ENCODE measurements at places on chromosomes 2 and 18. TPM values are rescaled to one million over a fixed set of nuclear protein-coding genes. Genes with fewer than 3 reads are reported as not detected.

- DNase-seq, result no peak
These were observed 26.4 kb downstream of the CELF4 start for GRCh38 chr18:37539236-37539635.

The RGPD3 gene
- 0.06 TPM for polyA plus RNA-seq

GRCh38 chr2:20569464-20570223 lies 81.3 kb downstream of the HS1BP3 start:
- DNase-seq, result no peak

The LDLRAD4 gene
- 11.4 TPM for polyA plus RNA-seq

- DNase-seq, result no peak
These were observed 392.0 kb downstream of the DSC3 start for GRCh38 chr18:30650499-30650898.

- DNase-seq, result no peak
These were observed 97.4 kb upstream of the FHL2 start for GRCh38 chr2:105496271-105496670.

The NOSTRIN gene
- not detected for polyA plus RNA-seq

The SERPINB4 gene
- not detected for polyA plus RNA-seq

DNA sequence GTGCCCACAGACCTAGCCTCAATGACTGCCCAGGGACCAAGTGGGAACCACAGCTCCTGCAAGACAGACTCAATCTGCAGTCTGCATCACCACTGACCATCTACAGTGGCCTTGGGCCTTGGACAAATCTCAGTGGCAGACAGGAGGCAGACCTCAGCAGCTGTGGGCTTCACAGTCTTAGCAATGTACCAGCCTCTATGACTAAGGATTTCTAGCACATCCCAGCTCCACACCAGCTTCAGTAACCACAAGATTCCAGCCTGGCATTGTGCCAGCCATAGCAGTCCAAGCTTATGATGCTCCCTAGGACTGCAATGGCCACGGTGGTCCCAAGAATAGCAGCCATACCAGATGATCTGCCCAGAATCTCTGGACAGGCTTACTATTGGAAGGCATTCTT lies 19.6 kb upstream of the WDR75 start:
- DNase-seq, result no peak

The ABCG8 gene
- polyA plus RNA-seq, result not detected
